ENCODE measurements at places on chromosomes 3 and 15.
A peak's percentile ranks its signal among the peaks of the same experiment; 100 is the strongest.

- DNase-seq = no peak
Observed at GRCh38 chr3:42529468-42529867, 27.0 kb downstream of the VIPR1 start.

- DNase-seq = no peak
Observed at GRCh38 chr3:147358144-147358992, 48.0 kb downstream of the ZIC4 start.

DNA sequence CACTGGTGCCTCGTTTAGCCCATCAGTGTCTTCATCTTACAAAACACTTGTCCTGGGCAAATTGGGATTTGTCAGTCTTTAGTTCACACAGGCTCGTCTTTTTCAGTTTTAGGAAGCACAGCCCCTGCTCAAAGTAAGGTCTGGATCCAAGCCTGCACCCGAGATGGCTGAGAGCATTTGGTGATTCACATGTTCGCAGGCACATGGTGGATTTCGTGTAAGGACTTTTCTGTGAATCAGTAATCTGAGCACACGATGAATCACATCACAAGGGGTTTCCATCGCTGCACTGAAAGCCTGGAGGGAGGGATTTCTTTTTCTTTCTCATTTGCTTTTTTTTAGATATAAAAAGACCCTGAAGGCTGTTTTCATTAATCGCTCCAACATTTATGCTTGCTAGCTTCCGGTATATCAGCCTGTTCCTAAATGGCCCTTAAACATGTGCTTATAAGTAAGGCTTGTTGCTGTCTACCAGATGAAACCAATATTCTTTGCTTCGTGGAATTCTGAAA, 435.6 kb upstream of the ATP10A start:
- no peak for DNase-seq

GRCh38 chr15:57509126-57509525, 82.6 kb upstream of the MYZAP start:
- no peak for DNase-seq

- no peak for DNase-seq
Observed at GRCh38 chr15:88272421-88272820, 15.9 kb upstream of the NTRK3 start.

- DNase-seq = no peak
Observed at GRCh38 chr3:159733194-159733860, 255.3 kb upstream of the IL12A start.

DNA sequence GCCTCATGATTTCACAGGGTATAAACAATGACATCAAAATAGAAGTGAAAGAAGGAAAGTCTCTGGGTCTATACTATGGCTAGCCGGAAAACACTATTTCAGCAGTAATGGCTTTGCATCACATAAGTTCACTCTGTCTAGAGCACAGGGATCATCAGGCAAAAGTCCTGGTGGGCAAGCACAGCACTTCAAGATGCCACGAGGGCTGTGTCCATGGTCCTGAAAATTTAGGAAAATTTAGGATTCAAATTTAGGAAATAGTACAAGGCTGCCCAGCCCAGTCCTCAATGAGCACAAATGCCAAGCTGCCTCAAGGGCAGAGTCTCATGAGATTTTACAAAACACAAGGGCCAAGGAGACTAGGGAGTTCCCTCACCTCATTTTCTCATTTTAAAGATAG, 54.1 kb downstream of the RORA start:
- no peak for DNase-seq

DNA sequence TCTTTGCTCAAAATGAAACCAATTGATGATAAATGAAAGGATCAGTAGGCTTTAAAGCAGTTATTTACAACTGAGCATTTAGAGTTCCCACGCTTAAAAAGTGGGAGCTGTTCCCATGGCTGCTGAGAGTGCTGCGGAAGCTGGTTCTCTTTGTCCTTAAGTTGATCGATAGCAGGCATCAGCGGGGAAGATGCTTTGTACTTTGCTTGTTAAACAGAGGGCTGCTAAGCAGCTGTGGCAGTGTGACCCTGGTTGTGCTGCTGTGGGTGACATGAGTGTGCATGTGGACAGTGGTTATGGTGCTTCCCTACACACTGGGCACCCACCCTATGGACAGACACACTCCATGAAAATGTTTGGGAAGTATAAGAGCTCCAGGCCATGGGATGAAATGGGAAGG, 96.3 kb downstream of the PTPRG start:
- DNase-seq = no peak

- peak; percentile 44 for DNase-seq
Observed at GRCh38 chr3:101069901-101070798, 76.9 kb upstream of the ABI3BP start.

DNA sequence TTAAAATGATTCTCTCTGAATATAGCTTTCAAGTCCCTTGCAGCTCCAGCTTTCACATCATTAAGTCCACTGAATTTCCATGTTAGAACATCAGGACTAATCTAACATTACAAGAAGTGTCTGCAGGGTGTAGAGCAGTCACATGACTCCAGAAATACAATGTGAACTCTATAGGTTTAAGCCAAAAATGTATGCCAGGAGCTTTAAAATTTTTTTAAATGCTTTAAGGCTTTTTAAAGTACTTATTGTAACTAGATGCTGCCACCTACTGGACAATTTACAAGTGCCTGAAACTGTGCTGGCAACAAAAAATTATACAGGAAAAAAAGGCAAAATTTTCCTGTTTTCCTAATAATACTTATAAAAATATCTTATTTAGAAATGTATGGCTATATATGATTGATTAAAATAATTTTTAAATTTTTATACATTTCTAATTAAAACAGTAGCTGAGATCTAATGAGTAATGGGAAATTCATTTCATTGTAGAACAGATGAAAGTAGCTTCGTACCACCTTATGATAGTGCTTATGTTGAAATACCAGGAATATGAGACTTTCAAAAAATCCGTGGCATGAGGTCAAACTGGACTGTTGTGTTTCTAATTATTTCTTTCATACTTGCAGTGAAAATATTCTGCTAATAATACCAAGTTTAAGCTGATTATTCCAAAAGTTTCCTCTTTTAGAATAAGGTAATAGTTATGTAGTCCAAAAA, 25.7 kb downstream of the FSIP1 start:
- no peak for DNase-seq

- DNase-seq = no peak
Observed at GRCh38 chr3:177367788-177368187, 170.5 kb upstream of the TBL1XR1 start.

- no peak for DNase-seq
Observed at GRCh38 chr15:77042955-77043920, 27.7 kb downstream of the TSPAN3 start.

- no peak for DNase-seq
Observed at GRCh38 chr15:46088486-46089445, 453.9 kb downstream of the SQOR start.

DNA sequence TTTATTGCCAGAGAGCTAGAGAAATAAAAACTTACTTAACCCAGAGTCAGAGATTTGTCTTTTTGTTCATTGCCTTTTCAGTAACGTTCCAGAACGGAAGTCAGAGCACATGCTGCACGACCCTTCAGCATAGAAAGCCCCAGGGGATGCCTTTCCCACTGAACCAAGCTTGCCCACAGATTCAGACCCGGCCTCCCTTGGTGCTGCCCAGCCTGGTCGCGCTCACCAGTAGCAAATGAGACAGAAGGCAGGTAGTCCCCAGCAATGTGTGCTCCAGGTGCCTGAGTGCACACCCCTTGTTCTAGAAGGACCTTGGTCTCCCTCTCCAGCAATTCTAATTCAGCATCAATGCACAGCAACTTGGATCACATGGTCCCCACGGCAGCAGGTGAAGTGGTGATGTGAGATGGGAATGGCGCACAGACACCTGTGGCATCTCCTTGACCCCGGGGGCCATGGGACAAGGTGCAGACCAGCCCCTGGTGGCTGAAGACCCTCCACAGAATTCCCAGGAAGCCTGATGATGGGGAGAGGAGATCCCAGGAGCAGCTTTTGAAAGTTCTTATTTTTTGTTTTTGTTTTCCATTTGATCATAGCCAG, 91.8 kb upstream of the IQSEC1 start:
- DNase-seq = no peak

GRCh38 chr3:161026612-161027510, 78.3 kb downstream of the B3GALNT1 start:
- DNase-seq = no peak

- DNase-seq = no peak
Observed at GRCh38 chr3:169146179-169146665, 517.3 kb downstream of the MECOM start.

GRCh38 chr3:58005669-58006068, 2.6 kb upstream of the FLNB start:
- no peak for DNase-seq

- DNase-seq = no peak
Observed at GRCh38 chr3:62110443-62111225, 262.7 kb downstream of the FEZF2 start.

DNA sequence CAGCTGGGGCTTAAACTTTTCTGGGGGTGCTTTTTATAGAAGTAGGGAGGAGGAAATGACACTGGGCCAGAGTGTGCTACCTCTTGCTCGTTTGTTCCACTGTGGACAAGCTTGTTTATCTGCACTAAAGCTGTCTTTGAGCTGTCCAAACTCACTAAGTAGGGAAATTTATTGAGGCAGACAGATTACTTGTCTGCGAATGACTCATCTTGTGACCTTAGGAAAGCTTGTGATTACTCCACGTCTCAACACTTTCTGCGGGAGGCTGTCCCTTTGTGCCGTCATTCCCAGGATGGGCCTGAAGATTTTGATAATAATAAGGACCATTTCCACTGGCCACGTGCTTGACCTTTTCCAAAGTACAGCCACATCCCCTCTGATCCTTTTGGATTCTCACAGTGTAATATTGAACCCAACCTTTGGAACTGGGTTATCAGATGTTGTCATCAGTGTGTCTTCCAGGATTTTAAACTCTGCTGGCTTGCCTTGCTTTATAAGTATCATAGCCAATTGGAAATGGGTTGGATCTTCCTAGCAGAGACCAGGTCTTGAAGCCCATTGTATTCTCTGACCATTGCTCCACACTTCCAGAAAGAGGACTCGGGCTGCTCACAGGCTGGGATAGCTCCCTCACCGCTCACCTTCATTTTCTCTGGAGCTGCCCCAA, 84.7 kb downstream of the AGBL1 start:
- no peak for DNase-seq

DNA sequence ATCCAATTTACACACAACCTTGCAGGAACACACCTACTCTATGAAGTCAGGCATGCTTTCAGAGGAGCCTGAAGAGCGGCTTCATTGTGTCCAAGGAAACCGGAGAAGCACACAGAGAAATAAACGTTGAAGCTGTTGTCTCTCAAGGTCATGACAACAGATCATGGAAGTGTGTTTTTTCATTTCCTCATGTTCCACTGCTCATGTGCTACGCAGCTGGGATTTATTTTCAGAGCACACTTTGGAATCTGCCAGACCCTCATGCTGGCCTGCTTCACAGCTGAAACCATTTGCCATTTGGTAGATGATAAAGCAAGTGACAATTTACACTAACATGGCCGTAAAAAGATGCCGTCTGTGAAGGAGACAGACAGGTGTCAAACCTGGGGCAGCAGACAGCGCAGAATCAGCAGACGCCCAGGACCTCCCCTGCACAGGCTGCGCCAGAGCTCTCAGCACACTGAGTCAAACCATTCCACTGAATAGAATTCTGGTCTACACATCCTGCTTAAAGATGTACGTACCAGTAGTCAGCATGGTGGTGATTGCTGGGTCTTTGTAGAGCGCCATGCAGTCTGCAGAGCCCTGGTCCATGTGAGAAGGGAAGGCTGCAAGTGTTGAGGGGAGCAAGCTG, 99.3 kb downstream of the ARNT2 start:
- no peak for DNase-seq

- DNase-seq = no peak
Observed at GRCh38 chr3:194306771-194307640, 44.1 kb downstream of the CPN2 start.

DNA sequence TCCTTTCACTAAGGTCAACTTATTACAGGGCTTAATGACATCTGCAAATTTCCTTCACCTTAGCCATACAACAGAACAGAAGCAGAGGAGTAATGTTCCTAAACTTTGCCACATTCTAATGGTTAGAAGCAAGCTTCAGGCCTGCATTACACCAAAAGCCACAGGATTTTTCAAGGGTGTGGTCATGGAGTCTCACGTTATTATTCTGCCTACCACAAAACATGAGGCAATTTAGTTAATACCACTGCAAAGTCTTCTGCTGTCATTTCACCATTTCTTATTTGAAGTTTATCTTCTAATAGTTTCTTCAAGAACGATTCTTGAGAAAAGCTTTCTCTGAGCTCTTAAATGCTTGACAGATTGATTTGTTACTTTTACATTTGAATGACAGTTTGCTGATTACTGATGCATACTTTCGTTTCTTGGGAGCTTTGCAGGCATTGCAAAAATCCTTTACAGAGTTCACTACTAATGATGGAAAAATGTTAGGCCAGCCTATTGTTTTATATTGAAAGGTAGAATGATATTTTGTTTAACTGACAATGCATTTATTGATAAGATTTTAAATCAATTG, 1257.1 kb downstream of the NSUN3 start:
- DNase-seq = no peak

DNA sequence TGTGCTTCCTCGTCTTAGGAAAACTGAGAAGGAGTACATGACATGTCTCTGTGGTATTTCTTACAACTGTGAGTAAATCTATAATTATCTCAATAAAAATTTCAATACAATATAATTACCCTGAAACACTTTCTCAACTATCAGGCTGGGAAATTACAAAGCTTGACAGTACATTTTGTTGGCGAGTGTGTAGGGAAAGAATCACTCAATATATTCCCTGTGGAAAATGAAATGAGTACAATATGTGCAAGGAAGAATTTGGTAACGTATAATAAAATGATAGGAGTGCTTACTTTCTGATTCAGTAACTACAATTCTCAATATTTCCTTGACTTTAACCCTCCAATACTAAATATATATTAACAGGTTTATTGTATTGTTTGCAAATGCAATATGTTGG, 818.2 kb upstream of the CADM2 start:
- DNase-seq = no peak

- DNase-seq = no peak
Observed at GRCh38 chr3:107430214-107430995, 53.2 kb downstream of the CCDC54 start.

- DNase-seq = no peak
Observed at GRCh38 chr3:112038863-112039262, 4.3 kb downstream of the TMPRSS7 start.

DNA sequence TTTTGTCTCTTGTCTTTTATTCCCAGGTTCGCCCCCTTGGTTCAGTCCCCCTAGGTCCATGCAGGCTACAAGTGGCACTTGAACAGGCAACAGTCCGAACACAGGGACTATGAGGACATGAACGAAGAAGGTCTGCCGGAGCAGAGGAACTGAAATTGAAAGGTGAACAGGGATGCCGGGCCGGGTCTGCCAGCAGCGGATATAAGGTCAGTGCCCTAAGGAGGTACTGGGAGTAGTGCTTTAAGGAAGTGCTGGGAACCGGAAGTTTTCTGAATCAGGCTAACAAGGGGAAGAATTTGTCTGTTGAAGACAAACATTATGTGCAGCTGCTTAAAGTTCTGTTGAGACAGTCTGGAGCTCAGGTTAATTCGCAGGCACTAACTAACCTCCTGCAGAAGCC, 46.8 kb downstream of the LSM3 start:
- DNase-seq = no peak

GRCh38 chr3:189288348-189289235, 116.8 kb downstream of the TPRG1 start:
- DNase-seq = no peak

Data from stimulated activated CD4-positive, alpha-beta T cell treated with anti-CD3 and anti-CD28 coated beads, Interleukin-1b, Interleukin-23, amount 100 ng/mL, for 24 hours (primary cell).